ENCODE measurements at places on chromosomes 6 and 20.

GRCh38 chr20:6595704-6596103 is 171.8 kb upstream of the BMP2 start:
- DNase-seq, result peak; percentile 13

DNA sequence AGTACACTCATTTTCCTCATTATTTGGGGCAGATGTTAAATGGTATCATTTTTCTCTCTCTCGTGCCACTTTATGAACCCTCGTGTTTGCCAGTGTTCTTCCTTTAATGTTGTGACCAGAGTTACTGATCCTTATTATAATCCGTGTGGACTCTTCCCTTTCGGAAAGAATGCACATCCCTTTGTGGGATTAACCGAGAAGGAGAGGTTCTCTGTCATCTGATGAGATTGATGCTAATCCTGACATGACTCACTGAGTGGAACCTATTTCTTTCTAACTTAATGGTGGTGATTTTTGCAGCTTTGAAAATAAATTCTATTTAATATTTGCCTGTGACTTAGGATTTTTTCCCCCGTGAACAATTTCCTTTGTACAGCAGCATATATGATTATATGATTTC is 300.0 kb upstream of the MAN1A1 start:
- no peak for DNase-seq

GRCh38 chr6:56821005-56821432 is 133.9 kb upstream of the BEND6 start:
- DNase-seq, result no peak

GRCh38 chr6:100665041-100665380 is 200.3 kb upstream of the SIM1 start:
- DNase-seq, result no peak

- no peak for DNase-seq
These were observed 90.5 kb downstream of the GPR6 start for GRCh38 chr6:110068592-110068967.

DNA sequence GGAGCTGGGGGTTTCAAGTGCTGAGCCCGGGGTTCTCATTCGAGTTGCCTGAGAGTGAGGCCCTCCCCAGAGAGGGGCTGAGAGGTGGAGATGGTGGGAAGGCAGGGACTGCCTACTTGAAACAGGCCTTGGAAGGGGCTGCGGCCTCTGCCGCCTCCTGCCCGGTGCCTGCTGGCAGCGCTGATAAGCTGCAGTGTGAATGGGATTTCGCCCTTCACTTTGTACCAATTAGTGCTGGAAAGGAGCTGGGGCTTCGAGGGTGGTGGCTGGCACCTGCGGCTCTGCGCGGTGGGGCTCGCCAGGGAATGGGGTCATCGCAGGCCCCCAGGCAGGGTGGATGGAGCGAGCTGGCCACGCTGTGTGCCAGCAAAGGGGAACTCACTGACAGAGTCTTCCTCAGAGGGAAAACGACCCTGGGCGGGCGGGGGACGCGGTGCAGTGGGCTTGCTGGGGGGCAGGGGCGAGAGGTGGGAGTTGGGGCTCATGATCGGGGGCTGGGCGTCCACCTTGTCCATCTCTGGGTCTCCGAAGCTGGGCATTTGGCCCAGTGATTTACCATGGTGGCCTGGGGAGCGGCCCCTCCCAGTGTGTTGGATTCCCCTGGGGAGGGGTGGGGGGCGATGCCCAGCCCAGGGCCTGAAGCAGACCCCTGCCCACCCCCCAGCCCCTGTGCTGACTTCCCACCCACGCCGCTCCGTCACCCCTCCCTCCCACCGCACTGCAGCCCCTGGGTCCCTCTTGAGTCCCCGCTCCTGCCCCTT is 22.9 kb downstream of the COL20A1 start:
- DNase-seq, result no peak

DNA sequence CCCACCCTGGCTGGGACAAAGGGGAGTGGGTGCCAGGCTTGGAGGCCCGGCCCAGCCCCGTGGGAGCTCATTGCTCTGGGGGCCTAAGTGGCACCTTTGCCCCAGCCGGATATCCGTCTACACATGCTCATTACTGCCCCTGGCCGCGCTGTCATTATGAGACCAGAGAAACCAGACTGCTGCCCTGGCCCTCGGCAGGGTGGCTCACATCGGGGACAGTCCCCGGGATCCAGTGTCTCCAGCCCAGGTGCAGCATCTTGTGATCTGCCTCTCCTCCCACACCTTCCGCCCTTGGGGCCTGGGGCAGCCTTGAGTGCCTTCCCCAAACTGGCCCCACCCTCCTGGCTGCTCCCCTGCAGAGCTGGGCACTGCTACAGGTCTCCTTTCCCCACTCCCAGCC is 4.9 kb downstream of the SRMS start:
- DNase-seq, result no peak

- DNase-seq, result no peak
These were observed 4.8 kb downstream of the SLC2A12 start for GRCh38 chr6:134047673-134048072.

GRCh38 chr6:33452496-33452895 is 1.9 kb upstream of the ZBTB9 start:
- no peak for DNase-seq

GRCh38 chr20:40980106-40980827 is 48.4 kb upstream of the TOP1 start:
- DNase-seq, result peak; percentile 35

- DNase-seq, result no peak
These were observed 324 bp downstream of the JPH2 start for GRCh38 chr20:44186674-44187053.

DNA sequence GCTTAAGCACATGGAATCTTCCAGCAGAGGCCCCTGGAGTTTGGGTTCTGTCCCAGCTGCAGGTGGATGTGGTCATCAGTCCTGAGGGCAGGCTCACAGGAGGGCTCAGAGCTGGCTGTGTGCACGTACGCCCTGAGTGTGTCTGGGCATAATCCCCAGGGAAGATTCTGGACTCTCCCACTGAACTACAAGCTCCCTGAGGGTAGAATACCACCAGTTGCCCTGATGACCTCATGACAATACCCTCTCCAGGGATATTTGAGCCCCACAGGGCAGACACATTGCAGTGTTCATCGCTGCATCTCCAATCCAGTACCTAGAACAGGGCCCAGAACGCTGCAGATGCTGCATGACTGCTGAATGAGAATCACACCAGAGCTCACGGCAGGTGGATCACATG is 92.5 kb downstream of the BMP7 start:
- DNase-seq, result no peak

GRCh38 chr6:117262799-117263198 is 2.6 kb upstream of the VGLL2 start:
- no peak for DNase-seq

GRCh38 chr20:54197621-54198604 is 10.0 kb upstream of the PFDN4 start:
- DNase-seq, result peak; percentile 88

- DNase-seq, result no peak
These were observed 851.0 kb upstream of the EPHA7 start for GRCh38 chr6:94270091-94270948.

DNA sequence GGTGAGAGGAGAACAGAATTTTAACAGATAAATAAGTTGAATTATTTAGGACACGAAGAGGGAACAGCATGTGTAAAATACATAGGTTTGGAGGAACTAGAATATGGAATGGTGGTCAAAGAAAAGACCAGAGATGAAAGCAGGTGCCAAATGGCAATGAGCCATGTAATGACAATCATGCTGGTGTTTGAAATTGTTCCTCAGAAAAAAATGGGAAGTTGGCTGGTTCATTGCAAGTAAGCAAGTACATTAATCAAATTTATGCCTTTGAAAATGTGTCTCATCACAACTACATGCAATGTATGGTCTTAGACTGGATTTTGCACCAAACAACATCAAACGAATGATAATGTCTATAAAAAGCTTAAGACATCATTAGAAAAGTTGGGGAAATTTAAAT is 83.3 kb downstream of the SPTLC3 start:
- DNase-seq, result no peak

GRCh38 chr20:25223179-25223661 is 24.7 kb upstream of the PYGB start:
- DNase-seq, result peak; percentile 62

- DNase-seq, result no peak
These were observed 97.5 kb downstream of the DLL1 start for GRCh38 chr6:170193326-170193821.

DNA sequence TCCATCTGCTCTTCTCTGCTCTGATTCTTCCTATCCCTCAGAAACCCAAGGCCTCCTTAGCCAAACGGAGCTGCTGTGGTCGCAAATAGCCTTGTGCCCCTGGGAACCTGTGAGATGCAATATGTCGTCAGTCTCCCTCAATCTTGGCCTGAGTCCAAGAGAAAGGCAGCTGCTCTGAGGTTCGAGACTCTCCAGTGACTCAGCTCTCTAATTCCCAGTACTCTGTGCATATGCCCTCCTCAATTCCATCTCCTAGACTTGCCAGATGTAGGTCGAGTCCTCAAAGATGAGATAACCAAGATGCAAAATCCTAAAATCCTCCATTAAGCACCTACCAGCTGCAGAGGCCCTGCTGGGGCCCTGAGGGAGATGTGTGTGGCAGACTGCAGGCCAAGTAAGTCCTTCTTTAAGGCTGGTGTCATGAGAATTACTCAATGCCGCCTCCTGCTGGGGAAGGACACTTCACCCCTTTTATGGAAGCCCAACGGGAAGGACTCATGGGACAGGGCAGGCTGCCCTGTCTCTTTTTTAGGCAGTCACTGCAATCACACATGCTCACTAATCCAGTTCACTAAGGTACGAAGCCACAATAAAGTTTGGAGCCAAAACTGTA is 28.5 kb downstream of the C6orf15 start:
- DNase-seq, result peak; percentile 74

- DNase-seq, result peak; percentile 72
These were observed 733.8 kb upstream of the FLRT3 start for GRCh38 chr20:15071085-15071808.

GRCh38 chr6:38495518-38495917 is 144.2 kb downstream of the BTBD9 start:
- DNase-seq, result no peak

GRCh38 chr6:11428371-11428770 is 109.2 kb upstream of the TMEM170B start:
- no peak for DNase-seq

DNA sequence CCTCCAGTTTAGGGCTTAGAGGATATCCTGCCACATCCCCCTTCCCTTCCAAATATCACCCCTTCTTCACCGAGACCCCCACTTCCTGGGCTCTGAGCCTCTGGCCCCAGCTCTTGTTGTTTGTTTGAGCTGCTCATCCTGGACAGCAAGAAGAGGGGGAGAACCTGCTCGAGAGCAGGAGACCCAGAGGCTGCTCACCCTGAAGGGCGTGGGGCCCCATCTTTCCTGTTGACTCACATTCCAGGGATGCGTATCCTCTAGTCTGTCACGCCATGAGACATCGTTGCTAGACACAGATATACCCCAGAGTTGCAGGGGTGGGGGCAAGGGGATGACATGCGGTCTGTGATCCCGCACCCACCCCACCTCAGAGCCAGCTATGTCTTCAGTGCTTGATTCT is 5.7 kb upstream of the TNXB start:
- DNase-seq, result peak; percentile 87

- peak; percentile 95 for DNase-seq
These were observed 110.0 kb upstream of the KCNK16 start for GRCh38 chr6:39432330-39433025.

DNA sequence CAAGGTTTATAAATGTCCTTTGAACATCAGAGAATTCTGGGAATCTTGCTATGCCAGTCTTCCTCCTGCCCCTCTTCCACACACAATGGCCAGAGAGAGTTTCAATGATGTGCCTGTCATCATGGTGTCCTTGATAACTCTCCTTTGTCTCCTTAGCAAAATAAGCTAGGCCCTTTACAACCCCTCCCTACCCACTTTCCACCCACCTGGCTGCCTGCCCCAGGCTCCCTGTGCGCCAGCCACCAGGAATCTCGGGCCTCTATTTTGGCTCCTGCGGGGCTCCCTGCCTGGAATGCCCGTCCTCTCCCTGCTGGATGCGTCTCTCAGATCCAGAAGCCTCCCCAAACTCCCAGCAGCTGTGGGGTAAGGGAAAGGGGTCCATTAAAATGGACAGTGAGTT is 60.9 kb downstream of the NCR2 start:
- DNase-seq, result no peak

GRCh38 chr20:32743237-32744112 is at the start of gene COMMD7:
Gene COMMD7, minus strand, starts transcription at chr20:32743467. Its CDS starts 76 bp downstream, at chr20:32743391.
- peak; percentile 57 for DNase-seq

All from AG10803 (cell line).